Left ventricle myocardium inferior (tissue), 1 donor: ENCODE measurements at places on chromosomes 2 and 18.

DNA sequence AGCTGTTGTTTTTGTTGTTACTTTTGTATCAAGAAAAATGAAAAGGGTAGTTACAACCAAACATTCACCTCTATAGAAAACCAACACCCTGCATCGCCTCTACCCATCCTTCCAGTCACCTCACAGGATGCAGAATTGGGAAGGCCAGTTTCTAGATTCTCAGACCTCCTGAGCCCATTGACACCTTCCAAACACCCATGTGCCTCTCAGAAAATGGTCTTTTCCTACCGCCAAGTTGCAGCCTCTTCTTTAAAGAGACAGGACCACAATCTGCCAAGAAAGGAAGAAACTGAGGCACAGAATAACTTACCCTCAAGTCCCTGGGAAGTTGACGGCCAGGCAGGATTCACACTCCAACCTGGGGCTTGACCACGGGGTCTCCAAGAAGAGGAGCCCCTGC is 101.4 kb downstream of the TNS1 start:
- no peak for DNase-seq

- no peak for DNase-seq
Observed at GRCh38 chr18:41484069-41484468, 471.0 kb upstream of the PIK3C3 start.

DNA sequence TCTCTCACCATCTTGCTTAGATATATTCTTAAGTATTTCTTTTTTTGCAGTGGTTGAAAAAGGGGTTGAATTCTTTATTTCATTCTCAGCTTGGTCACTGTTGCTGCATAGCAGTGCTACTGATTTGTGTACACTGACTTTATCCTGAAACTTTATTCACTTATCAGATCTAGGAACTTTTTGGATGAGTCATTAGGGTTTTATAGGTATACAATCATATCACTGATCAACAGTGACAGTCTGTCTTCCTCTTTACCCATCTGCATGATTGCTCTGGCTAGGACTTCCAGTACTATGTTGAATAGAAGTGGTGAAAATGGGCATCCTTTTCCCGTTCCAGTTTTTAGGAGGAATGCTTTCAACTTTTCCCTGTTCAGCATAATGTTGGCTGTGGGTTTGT is 6.5 kb downstream of the STARD6 start:
- DNase-seq = no peak

GRCh38 chr2:208350610-208351009 is 56.0 kb upstream of the PTH2R start:
- DNase-seq = no peak

DNA sequence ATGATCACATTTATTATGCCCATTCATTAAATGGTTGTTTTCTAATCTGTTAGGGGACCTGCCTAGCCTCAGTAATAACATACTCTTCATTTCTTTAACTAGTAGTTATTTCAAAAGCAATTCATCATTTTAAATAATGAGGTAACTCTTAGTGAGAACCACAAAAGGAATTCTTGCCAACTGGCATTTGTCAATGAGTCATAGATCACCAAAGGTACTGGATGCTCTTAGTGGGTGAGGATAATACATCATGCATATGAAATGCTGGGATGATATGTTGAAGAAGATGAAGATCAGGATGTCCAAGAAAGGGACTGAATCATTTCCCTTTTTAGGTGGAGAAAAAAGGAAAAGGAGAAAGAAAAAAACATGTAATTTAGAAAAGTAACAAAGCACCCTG is 826.2 kb upstream of the DDX18 start:
- DNase-seq = no peak

- no peak for DNase-seq
Observed at GRCh38 chr2:125330133-125330532, 1305.0 kb downstream of the CNTNAP5 start.

GRCh38 chr2:206970589-206971360 is 31.5 kb downstream of the CPO start:
- no peak for DNase-seq

- DNase-seq = no peak
Observed at GRCh38 chr2:109526442-109526970, 87.3 kb downstream of the SEPTIN10 start.

DNA sequence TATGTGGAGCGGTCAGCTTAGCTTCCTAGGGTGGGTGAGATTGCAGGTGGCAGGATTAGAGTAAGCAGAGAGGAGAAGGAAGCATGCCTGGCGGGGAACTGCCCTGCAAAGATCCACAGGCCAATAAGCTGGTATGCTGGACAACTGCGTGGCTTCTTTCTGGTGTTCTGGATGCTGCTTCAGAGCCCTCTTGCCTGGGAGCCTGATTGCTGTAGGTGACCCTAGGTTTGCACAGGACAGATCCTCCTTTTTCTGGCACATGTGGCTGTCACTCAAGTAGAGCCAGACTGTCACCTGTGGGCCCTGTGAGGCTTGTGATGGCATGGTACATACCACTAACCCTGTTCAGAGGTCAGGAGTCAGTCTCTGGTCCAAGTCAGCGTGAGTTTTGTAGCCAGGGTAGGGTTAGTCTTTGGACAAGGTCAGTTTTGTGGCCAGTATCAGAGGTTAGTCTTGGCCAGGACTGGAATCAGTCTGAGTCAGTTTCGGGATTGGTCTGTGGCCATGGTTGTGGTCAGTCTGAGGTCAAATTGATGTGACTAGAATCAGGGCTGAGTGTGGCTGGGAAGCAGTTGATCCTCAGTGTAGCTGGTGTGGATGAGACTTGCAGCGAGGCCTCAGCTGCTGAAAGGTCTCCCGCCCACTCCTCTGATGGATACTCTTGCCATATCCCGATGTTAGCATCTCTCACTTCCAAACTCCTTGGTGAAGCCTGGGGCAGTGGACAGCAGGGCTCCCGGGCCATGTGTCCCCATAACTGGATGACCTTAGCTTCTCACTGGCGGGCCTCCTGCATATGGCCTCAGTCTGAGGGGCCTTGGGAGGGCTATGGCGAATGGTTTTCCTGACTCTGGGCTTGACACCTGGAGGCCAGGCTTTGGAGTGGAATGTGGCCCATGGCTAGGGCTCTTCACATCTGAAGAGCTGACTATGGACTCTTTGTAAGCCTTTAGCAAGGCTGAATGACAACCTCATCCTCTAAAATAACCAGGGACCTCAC is 260.5 kb downstream of the DYSF start:
- DNase-seq = no peak

- no peak for DNase-seq
Observed at GRCh38 chr2:133952896-133953295, 301.0 kb upstream of the MGAT5 start.

DNA sequence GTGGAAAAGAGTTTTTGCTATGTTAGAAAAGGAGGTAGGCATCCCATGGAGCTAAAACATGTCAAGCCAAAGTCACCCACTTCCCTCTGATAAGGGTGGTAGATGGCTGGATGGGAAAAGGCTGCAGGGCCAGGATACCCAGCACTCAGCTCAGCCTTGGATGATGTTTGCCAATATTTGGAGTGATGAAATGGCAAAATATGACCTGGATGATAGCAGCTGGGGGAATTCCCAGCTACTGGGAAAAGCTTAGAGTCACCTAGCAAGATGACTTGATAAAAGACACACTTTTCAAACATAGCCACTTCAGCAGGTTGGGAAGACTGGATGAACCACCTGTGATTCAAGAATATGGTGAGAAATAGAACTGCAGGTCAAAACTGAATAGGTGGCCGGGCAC is 10.1 kb downstream of the RFX8 start:
- no peak for DNase-seq

GRCh38 chr2:127515383-127515915 is 10.8 kb downstream of the IWS1 start:
- no peak for DNase-seq

DNA sequence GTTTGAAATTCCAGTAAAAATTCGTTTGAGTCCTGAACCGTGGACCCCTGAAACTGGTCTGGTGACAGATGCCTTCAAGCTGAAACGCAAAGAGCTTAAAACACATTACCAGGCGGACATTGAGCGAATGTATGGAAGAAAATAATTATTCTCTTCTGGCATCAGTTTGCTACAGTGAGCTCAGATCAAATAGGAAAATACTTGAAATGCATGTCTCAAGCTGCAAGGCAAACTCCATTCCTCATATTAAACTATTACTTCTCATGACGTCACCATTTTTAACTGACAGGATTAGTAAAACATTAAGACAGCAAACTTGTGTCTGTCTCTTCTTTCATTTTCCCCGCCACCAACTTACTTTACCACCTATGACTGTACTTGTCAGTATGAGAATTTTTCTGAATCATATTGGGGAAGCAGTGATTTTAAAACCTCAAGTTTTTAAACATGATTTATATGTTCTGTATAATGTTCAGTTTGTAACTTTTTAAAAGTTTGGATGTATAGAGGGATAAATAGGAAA is 80.7 kb downstream of the ACSL3 start:
- DNase-seq = no peak
